ENCODE measurements at places on chromosomes 6 and 20.

- no peak for DNase-seq
These were observed 21.2 kb upstream of the HLA-B start for GRCh38 chr6:31378062-31378720.

GRCh38 chr20:25158043-25158442 lies 37.5 kb upstream of the ENTPD6 start:
- no peak for DNase-seq

GRCh38 chr6:110449541-110449895 lies 26.9 kb downstream of the SLC22A16 start:
- no peak for DNase-seq

DNA sequence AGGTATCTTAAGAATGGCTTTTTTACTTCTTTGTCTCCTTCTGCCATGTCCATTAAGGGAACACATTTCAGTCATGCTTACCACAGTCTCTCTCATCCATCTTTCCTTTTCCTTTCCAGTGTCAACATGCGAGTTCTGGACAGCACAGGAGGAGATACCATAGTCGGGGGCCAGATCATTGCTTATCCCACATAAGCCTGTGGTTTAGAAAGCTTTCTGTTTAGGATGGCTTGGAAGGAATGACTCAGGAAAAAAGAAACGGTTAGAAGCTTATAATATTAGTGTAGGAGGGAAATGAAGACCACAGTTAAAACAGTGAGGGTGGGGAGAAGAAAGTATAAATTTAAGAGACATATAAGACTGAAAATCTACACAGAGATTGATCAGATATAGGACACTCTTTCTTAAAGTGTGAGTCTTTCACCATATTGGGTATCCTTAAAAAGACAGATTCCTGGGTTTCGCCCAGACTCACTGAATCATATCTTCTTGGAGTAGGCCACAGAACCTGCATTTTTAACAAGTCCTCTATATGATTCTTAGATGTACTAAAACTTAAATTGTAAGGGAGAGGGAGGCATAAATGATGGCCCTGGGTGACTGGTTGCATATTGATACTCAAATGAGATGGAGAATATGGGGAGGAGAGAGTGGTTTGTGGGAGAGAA lies 36.1 kb downstream of the DSE start:
- DNase-seq, result no peak

GRCh38 chr6:150721418-150722266 lies 122.0 kb downstream of the PLEKHG1 start:
- no peak for DNase-seq
